Stimulated activated CD4-positive, alpha-beta T cell treated with anti-CD3 and anti-CD28 coated beads, Interleukin-4, amount 100 ng/mL, for 48 hours (primary cell): ENCODE measurements at places on chromosomes 7 and 10.

DNA sequence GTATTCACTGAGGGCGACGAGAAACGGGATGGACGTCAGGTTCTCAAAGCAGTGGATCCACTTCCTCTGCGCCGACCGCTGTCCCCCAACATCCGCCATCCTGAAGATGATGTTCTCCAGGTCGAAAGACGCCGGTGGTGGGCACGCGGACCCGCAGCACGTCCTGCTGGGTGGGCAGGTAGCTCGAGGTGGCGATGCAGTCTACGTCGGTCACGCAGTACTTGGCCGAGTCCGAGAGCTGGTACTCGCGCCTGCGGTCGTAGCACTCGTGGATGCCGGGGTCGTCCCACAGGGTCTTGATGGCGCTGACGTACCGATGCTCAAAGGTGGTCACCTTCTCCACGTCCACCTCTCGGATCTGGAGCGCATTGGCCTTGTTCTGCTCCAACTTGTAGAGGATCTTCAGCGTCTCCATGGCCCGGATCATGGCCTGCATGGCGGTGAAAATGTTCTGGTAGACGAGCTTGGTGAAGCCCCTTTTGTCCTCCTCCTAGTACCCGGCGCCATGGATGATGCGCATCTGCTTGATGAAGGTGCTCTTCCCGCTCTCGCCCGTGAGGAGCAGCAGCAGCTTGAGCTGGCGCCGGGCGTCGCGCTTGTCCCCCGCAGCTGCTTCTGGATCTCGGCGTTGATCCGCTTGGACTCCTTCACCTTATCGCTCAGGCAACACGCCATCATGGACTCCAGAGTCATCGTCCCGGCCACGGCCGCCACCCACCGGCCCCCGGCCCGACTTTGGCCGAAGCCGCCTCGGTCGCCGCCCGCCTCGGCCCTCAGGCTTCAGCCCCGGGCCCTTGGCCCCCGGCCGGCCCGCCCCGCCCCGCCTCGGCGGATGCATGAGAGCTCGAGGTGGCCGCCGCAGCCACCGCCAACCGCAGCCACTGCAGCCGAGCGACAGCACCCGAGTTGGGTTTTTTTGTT, 122.9 kb upstream of the KCTD7 start:
- no peak for DNase-seq

GRCh38 chr10:113056441-113057021, 106.5 kb downstream of the TCF7L2 start:
- DNase-seq, result no peak

- DNase-seq, result no peak
These were observed 115.7 kb downstream of the MAD1L1 start for GRCh38 chr7:2116989-2117591.

DNA sequence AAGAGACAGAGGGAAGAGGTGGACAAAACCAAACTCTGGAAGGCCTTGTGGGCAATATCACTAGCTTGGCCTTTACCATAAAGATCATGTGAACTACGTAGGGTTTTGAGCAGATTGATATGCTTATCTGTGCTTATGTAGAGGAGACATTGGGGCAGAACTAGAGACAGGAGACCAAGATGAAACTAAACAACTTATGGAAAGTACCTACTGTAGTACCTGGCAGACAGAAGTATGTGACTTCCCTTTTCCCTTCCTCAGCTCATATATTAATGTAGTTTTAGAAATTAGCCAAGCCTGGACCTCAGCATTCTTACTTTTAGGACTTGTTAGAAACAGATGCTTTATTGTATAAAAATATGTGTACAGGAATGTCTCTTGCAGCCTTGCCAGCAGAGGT, 14.0 kb upstream of the IL6 start:
- DNase-seq, result no peak

GRCh38 chr10:75565286-75566251, 134.1 kb downstream of the LRMDA start:
- DNase-seq, result no peak

- DNase-seq, result no peak
These were observed 371.7 kb downstream of the ZNF716 start for GRCh38 chr7:57821438-57822382.

- no peak for DNase-seq
These were observed 98.4 kb upstream of the FZD1 start for GRCh38 chr7:91165846-91166230.

DNA sequence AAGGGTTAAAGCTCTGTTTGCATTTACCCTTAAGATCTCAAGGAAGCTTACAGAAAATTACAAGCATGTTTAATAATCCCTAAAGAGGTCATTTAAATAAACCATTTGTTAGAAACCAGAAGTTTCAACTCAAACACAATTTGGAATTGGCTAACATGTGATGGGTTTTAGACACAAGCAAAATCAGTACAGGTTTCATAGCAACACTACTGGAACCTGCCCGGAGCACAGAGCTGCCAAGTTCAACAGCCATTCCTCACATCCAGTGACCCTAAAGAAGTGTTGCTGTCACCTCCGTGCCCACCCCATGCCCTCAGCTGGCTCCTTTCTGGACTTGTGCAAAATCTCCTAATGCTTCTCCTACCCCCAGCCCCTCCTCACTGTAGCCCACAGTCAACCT, 338.8 kb upstream of the AUTS2 start:
- no peak for DNase-seq

DNA sequence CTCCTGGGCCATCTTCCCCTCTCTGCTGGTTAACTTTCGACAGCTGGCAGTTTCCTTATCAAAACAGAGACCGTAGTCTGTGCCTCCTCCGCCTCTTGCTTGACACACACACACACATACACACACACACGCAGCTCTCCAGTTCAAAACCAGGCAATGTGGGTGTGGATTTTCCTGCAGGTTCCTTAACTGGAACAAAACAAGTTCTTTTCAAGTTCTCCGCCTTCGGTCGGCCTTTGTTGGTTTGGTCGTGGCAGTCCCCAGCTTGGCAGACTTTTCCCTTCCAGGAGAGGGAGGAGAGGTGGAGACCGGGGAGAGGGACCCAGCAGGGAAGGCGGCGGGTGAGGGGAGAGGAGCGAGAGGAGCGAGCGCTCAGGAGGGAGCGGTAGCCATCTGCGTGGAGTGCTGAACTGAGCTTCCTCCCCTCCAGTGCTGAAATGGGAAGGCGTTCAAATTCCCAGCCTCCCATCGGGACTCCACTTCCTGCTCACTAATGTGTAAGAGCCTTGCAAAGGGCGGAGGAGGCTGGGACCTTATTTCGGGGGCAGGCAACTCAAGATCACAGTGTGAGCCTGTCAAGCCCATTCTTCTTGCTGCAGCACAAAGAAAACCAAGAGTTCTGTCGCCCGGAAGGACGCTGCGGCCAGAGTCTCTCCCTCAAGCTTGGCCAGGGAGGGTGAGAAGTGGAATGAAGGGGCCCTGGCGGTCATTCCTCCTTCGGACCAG, 120.6 kb downstream of the PRPF18 start:
- DNase-seq, result peak; percentile 16

DNA sequence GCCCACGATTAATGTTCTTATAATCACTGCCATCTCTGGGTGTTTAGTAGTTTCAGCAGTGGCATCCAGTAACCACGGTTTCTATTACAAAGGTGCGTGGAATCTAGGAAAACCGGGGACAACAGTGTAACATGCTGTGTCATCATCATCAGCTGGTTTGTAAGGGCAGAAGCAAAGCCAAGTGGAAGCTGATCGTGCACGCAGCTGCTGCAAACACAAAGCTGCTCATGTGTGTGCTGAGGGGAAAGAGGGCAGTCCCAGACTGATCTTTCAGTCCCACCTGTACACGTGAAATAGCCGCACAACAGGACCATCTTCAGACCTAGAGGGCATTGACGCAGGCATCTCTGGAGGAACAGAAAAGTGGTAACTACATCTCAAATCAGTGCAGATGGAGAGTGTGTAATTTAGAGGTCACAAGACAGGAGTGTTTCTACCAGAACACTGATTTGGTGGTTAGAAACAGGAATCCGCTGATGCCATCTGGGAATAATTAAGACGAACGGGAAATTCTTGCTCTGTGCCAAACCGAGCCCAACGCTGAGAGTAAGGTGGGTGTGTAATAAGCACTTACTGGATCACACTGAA, 13.4 kb downstream of the ANKRD16 start:
- no peak for DNase-seq

DNA sequence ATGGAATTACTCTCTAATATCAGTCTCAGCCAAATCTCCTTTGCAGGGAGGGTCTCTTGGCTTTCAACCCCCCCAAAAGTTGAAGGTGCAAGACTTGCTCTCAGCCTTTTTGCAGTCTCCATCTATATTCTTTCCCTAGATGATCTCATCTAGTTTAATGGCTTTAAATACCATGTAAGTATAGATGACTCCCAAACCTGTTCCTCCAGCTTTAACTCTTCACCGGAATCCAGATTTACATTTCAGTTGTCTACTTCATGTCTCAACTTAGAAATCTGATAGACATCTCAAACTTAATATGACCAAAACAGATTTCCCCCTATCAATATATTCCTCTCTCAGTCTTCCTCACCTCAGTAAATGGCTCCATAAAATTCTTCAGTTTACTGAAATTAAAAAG, 9.9 kb upstream of the TAS2R41 start:
- no peak for DNase-seq

DNA sequence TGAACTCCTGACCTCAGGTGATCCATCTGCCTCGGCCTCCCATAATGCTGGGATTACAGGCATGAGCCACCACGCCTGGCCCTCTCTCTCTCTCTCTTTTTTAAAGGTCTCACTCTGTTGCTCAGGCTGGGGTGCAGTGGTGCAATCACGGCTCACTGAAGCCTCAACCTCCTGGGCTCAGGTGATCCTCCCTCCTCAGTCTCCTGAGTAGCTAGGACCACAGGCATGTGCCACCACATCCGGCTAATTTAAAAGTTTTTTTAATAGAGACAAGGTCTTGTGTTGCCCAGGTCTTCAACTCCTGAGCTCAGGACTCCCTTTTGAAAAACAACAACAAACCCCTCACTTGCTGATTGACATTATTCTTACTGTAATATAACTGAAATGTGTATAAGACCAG, 11.6 kb downstream of the PALD1 start:
- DNase-seq, result no peak
